ENCODE measurements at places on chromosomes 2 and 18. TPM values are rescaled to one million over a fixed set of nuclear protein-coding genes. Genes with fewer than 3 reads are reported as not detected.
A peak's percentile ranks its signal among the peaks of the same experiment; 100 is the strongest.

GRCh38 chr2:55314985-55315384 lies 46.0 kb upstream of the MTIF2 start:
- H3K27ac ChIP-seq: no peak overlapping the region
- no peak for DNase-seq
- no peaks in the 10 kb centered on the region for H3K4me1 ChIP-seq
- peaks cover 7% of the 10 kb centered on the region for H3K36me3 ChIP-seq
- no peak overlapping the region for H3K4me3 ChIP-seq

The SERPINB12 gene
- total RNA-seq: not detected

The CYP26B1 gene
- total RNA-seq: 3.9 TPM

DNA sequence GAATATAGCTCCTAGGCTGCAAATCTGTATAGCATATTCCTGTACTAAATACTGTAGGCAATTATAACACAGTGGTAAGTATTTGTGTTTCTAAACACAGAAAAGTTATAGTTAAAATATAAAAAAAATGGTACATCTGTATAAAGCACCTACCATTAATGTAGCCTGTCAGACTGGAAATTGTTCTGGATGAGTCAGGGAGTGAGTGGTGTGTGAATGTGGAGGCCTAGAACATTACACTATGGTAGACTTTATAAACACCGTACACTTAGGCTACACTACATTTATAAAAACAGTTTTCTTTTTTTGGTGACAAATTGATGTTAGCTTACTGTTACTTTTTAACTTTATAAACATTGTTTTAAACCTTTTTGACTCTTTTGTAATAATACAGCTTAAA lies 226.3 kb downstream of the CCDC85A start:
- no peaks in the 10 kb centered on the region for H3K27me3 ChIP-seq
- H3K27ac ChIP-seq: no peak overlapping the region
- H3K4me3 ChIP-seq: no peak overlapping the region
- H3K36me3 ChIP-seq: no peaks in the 10 kb centered on the region

- no peaks in the 10 kb centered on the region for H3K27me3 ChIP-seq
- no peaks in the 10 kb centered on the region for H3K4me1 ChIP-seq
- no peak for DNase-seq
- no peak overlapping the region for H3K27ac ChIP-seq
Measured at GRCh38 chr2:118800736-118801135, 46.7 kb downstream of the EN1 start.

GRCh38 chr18:36728345-36728744 lies 100.5 kb downstream of the TPGS2 start:
- no peaks in the 10 kb centered on the region for H3K27me3 ChIP-seq
- no peak overlapping the region for H3K27ac ChIP-seq
- no peak overlapping the region for H3K4me3 ChIP-seq
- no peaks in the 10 kb centered on the region for H3K36me3 ChIP-seq

DNA sequence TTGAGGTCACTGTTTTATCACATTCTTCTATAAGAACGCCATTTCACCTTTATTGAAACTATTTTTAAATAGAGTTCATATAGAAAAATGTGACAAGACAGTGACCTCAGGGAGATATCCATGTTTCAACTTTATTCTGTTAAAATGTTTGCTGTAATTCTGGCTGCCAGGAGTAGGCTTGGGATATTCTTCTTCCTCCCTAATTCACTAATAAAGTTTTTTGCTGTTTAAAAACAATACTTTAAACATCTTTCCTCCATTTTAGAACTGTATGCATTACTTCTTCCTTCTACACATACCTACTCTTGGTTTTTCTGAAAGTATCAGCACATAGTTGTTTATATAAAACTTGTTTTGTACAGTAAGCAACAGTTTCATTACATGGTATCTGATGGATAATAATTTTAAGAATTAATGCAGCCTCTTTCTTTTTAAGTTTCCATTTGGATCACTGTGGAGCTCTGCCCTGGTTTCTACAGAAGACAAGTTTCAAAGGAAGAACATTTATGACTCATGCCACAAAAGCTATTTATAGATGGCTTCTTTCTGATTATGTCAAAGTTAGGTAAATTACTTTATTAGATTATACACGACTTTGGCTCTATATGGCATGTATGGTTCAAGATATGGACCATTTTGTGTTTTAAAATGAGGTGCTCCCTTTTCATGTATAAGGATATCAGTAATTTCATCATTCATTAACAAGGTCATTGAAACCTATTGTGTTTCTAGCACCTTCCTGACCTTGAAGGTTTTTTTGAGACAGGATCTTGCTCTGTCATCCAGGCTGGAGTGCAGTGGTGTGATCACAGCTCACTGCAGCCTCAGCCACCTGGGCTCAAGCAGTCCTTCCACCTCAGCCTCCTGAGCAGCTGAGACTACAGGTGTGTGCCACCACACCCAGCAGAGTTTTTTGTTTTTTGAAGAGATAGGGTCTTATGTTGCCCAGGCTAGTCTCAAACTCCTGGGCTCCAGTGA lies 7.2 kb downstream of the CPSF3 start:
- no peak for DNase-seq
- H3K36me3 ChIP-seq: no peaks in the 10 kb centered on the region
- no peaks in the 10 kb centered on the region for H3K4me1 ChIP-seq
- no peaks in the 10 kb centered on the region for H3K27me3 ChIP-seq
- no peak overlapping the region for H3K27ac ChIP-seq

The CDCA7 gene
- total RNA-seq: 0.16 TPM

The MALL gene
- total RNA-seq: 19.6 TPM

GRCh38 chr2:104321116-104321795 lies 532.7 kb upstream of the POU3F3 start:
- H3K36me3 ChIP-seq: no peaks in the 10 kb centered on the region
- peak overlapping the region; percentile 3 for H3K27ac ChIP-seq
- no peak overlapping the region for H3K4me3 ChIP-seq
- H3K27me3 ChIP-seq: no peaks in the 10 kb centered on the region

The CYB5A gene
- total RNA-seq: 300 TPM

- no peaks in the 10 kb centered on the region for H3K4me1 ChIP-seq
- no peaks in the 10 kb centered on the region for H3K27me3 ChIP-seq
- no peak overlapping the region for H3K4me3 ChIP-seq
- no peaks in the 10 kb centered on the region for H3K36me3 ChIP-seq
- no peak for DNase-seq
Measured at GRCh38 chr2:142175813-142176338, 45.1 kb upstream of the LRP1B start.

DNA sequence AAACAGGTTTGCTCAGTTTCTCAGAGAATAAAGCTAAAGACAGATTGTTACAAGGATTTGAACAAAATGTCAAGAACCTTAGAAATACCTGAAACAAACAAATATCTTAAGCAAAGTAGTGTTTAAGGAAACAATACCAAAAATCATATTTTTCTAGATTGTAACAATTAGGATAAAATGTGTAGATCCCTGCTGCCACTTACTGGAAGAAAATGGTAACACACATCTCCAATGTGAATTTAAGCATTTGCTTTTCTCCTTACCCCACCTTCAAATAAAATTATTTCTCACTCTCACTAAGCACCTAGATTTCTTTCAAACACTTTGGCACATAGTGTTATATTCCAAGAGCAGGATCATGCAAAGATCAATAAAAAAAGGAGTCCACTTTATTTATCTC lies 34.9 kb downstream of the SUCLG1 start:
- no peaks in the 10 kb centered on the region for H3K36me3 ChIP-seq
- H3K4me1 ChIP-seq: no peaks in the 10 kb centered on the region
- no peak overlapping the region for H3K27ac ChIP-seq

DNA sequence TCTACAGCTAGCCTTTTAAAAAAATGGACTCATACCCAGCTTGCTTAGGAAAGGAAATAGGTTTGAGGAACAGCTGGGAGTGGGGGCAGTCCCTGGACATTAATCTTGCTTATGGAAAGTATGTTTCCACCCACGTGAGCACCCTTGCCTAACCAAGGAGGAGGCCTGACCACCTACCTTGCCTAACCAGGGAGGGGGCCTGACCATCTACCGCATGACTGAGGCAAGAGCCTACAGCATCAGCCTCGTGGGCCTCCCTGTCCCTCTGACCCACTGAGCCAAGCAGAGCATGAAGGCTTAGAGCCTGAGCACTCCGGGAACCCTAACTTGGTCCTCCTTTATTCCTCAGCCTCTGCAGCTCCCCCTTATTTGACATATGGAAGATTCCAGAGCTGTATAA lies 20.2 kb downstream of the PRKAG3 start:
- H3K36me3 ChIP-seq: peaks cover 14% of the 10 kb centered on the region
- H3K27me3 ChIP-seq: no peaks in the 10 kb centered on the region
- no peak overlapping the region for H3K4me3 ChIP-seq
- H3K4me1 ChIP-seq: no peaks in the 10 kb centered on the region
- no peak for DNase-seq
- no peak overlapping the region for H3K27ac ChIP-seq
